ENCODE measurements at places on chromosomes 12 and 14. TPM values are rescaled to one million over a fixed set of nuclear protein-coding genes. Genes with fewer than 3 reads are reported as not detected.

The ITGA7 gene
- total RNA-seq: 1.7 TPM

The LEMD3 gene
- total RNA-seq: 33.4 TPM

The AQP2 gene
- not detected for total RNA-seq

The SERPINA12 gene
- total RNA-seq: not detected

The TCL1B gene
- total RNA-seq: not detected

The MED13L gene
- total RNA-seq: 89.2 TPM

The CGRRF1 gene
- 17.5 TPM for total RNA-seq

The TMCC3 gene
- total RNA-seq: 26.6 TPM

The KLHDC1 gene
- total RNA-seq: 1.1 TPM

The CD9 gene
- total RNA-seq: 973 TPM

The NELL2 gene
- total RNA-seq: under 0.01 TPM

The RFX4 gene
- total RNA-seq: not detected

The MANSC4 gene
- total RNA-seq: 0.32 TPM

The LGMN gene
- total RNA-seq: 71.4 TPM

The TMEM63C gene
- 0.32 TPM for total RNA-seq

The PRB2 gene
- total RNA-seq: not detected

The CLEC2A gene
- not detected for total RNA-seq

The CLEC7A gene
- total RNA-seq: not detected

The SLIRP gene
- total RNA-seq: 297 TPM

The LBHD2 gene
- total RNA-seq: not detected

The MGP gene
- 42.1 TPM for total RNA-seq

The PELI2 gene
- 8.2 TPM for total RNA-seq

The TDRD9 gene
- total RNA-seq: 1.3 TPM

The ZDHHC22 gene
- not detected for total RNA-seq

Measured in epithelial cell of umbilical artery (primary cell).